GM12878 (cell line): ENCODE measurements at places on chromosomes 12 and 14. TPM values are rescaled to one million over a fixed set of nuclear protein-coding genes. Genes with fewer than 3 reads are reported as not detected.

DNA sequence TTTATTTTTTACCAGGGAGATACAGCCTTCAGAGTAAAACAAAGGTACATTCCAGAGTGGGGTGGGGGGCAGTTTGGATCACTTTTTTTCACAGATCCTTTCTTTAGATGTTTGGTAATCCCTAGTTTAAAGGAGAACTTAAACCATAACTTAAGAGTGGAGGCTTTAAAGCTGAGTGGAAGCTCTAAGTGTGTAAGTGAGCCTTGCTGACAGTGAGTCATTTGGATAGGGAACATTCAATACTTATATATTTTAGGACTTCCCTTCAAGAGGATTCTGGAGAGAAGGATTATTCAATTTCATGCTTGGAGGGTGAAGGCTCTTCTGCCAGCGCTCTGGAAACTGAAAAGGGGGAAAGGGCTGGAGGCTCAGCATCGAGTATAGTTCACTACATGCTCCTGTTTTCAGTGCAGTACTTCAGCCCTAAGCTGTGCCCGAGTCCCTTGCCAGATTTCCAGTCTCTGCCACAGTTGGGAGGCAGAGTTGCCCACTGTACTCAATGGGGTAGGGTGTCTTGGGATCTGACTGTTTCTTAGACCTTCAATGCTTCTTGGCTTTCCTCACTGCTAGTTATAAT is 8.4 kb downstream of the PRKAG1 start:
- DNase-seq = no peak
- no peaks in the 10 kb centered on the region for H3K4me1 ChIP-seq
- H3K27me3 ChIP-seq = no peaks in the 10 kb centered on the region

DNA sequence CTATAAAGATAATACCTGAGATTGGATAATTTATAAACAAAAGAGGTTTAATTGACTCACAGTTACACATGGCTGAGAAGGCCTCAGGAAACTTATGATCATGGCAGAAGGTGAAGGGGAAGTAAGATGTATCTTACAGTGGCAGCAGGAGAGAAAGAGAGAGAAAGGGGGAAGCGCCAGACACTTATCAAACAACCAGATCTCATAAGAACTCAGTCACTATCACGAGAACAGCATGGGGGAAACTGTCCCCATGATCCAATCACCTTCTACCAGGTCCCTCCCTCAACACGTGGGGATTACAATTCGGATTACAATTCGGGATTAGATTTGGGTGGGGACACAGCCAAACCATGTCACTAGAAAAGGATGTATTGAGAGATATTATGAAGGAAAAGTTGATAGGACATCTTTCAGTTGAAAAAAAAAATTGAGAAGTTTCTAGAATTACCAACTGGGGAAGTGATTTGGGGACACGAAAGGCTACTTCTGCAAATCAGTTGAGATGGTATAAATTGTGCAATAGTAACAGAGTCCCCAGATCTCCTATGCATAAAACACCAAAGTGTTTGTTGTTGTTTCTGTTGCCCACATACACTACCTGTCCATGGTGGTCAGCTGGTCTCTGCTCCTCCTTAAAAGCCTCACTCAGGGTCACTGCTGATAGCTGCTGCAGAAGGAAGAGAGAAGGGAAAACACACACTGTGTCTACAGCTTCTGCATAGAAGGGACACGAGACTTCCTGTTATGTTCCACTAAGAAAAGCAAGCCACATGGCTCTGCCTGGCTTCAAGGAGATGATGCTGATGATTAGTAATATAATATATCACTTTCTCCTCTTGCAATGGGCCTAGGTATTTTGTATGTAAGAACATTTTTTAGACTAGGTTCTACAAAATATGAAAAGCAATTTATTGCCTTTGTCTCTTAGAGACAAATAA is 465.5 kb downstream of the PDZRN4 start:
- H3K36me3 ChIP-seq = no peaks in the 10 kb centered on the region
- no peak overlapping the region for H3K27ac ChIP-seq
- DNase-seq = no peak
- no peaks in the 10 kb centered on the region for H3K27me3 ChIP-seq

DNA sequence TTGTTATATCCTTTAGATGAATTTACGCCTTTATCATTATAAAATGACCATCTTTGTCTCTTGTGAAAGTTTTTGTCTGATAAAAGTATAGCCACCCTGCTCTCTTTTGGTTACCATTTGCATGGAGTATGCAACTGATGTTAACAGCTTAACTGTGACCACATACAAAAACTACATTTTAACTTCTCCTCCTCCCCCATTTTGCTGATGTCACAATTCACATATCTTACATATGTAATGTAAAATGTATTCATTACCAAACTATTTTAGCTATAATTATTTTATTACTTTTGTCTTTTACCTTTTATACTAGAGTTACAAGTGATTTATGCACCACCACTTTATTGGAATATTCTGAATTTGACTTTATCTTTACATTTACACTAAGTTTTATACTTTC is 184.5 kb upstream of the NPAS3 start:
- no peak overlapping the region for H3K4me3 ChIP-seq
- no peak for DNase-seq
- no peaks in the 10 kb centered on the region for H3K27me3 ChIP-seq
- no peaks in the 10 kb centered on the region for H3K4me1 ChIP-seq
- H3K27ac ChIP-seq = no peak overlapping the region

- no peak for DNase-seq
- peaks cover 3% of the 10 kb centered on the region; the same call in 1 of the 2 replicates for H3K4me1 ChIP-seq
Observed at GRCh38 chr12:47306130-47306529, 226.4 kb upstream of the AMIGO2 start.

Gene VCPKMT
- polyA plus RNA-seq = 16.8 and 18.4 TPM in 2 replicates

Gene DHRS2
- polyA plus RNA-seq = 1.8 and 2.2 TPM in 2 replicates

Gene HDAC7
- polyA plus RNA-seq = 5.7 and 6.2 TPM in 2 replicates

GRCh38 chr12:4009979-4010704 is 136.9 kb upstream of the PARP11 start:
- H3K27ac ChIP-seq = no peak overlapping the region
- DNase-seq = no peak
- no peaks in the 10 kb centered on the region for H3K36me3 ChIP-seq
- H3K27me3 ChIP-seq = no peaks in the 10 kb centered on the region; the same call in 1 of the 2 replicates
- H3K4me3 ChIP-seq = no peak overlapping the region
- H3K4me1 ChIP-seq = no peaks in the 10 kb centered on the region

- no peaks in the 10 kb centered on the region for H3K27me3 ChIP-seq
- H3K36me3 ChIP-seq = no peaks in the 10 kb centered on the region
- H3K27ac ChIP-seq = no peak overlapping the region
- H3K4me1 ChIP-seq = no peaks in the 10 kb centered on the region; the same call in 1 of the 2 replicates
Observed at GRCh38 chr12:80791863-80792262, 75.2 kb downstream of the MYF5 start.

Gene RAD51AP1
- polyA plus RNA-seq = 53.0 and 62.0 TPM in 2 replicates

DNA sequence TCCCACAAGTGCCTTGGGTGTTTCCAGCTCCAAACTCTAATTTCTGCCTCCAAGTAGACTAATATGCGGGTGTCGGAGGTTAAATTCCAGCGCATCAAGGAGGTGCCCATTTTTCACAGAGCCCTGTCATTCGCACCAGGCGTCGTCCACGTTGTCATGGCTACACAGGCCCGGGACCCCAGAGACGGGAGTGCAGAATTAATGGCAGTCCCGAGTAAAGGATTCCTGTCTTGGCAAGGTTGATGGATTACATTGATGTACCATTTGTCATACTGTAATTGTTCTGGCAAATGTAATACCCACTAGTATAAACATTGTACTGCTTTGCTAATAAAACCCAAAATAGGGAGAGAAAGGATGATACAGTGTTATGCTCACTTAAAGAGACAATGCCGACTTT is 222.9 kb upstream of the MYL2 start:
- DNase-seq = no peak
- H3K27ac ChIP-seq = no peak overlapping the region
- no peaks in the 10 kb centered on the region; the same call in 1 of the 2 replicates for H3K27me3 ChIP-seq
- no peak overlapping the region for H3K4me3 ChIP-seq
- no peaks in the 10 kb centered on the region for H3K36me3 ChIP-seq

DNA sequence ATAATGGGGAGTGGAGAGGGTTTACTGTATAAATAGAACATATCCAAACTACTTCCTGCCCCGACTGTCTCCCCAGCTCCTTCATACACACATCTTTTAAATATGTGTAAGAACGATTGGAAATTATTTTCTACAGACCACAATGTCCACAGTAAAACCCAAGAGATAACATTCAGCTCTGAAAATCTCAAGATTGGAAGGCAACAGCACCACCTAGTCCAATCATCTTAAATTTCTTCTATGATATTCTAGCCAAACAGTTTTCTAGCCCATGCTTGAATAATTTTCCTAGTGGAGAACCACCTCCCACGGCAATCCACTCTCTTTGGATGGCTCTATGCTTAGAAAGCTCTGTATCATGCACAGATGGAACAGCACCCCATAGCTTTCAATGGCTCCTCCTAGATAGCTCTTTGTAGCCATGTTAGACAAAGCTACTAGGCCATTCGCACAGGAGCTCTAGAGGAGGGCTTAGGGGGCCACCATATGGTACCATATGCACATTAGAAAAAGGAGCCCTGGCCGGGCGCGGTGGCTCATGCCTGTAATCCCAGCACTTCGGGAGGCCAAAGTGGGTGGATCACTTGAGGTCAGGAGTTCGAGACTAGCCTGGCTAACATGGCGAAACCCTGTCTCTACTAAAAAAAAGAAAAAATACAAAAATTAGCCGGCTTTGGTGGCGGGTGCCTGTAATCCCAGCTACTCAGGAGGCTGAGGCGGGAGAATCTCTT is 18.1 kb downstream of the VDR start:
- H3K4me3 ChIP-seq = no peak overlapping the region
- no peaks in the 10 kb centered on the region for H3K36me3 ChIP-seq
- no peaks in the 10 kb centered on the region for H3K27me3 ChIP-seq
- no peak for DNase-seq
- no peak overlapping the region for H3K27ac ChIP-seq

DNA sequence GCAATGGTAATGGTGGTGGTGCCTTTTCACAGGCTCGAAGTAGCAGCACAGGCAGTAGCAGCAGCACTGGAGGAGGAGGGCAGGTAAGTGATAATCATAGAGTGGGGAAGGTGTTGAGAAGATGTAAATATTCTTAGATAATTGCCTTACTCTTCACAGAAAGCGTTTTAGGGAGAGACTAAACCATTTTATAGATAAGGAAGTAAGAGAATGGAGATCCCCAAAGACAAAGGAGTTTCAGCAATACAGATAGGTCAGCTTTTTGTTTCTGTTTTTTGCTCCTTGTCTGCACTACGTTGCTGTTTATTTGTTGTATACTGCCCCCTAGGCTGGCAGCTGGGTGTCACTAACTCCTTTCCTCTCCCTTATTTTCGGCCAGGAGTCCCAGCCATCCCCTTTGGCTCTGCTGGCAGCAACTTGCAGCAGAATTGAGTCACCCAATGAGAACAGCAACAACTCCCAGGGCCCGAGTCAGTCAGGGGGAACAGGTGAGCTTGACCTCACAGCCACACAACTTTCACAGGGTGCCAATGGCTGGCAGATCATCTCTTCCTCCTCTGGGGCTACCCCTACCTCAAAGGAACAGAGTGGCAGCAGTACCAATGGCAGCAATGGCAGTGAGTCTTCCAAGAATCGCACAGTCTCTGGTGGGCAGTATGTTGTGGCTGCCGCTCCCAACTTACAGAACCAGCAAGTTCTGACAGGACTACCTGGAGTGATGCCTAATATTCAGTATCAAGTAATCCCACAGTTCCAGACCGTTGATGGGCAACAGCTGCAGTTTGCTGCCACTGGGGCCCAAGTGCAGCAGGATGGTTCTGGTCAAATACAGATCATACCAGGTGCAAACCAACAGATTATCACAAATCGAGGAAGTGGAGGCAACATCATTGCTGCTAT is 2.0 kb downstream of the SP1 start:
- H3K27ac ChIP-seq = peak overlapping the region; percentile 78
- H3K36me3 ChIP-seq = peaks cover 11% of the 10 kb centered on the region
- H3K27me3 ChIP-seq = no peaks in the 10 kb centered on the region
- H3K4me3 ChIP-seq = peak overlapping the region; percentile 55
- H3K4me1 ChIP-seq = peaks cover 25% of the 10 kb centered on the region

- H3K27ac ChIP-seq = no peak overlapping the region
- no peaks in the 10 kb centered on the region for H3K36me3 ChIP-seq
- no peak overlapping the region for H3K4me3 ChIP-seq
Observed at GRCh38 chr14:86221000-86221399, 691.1 kb downstream of the FLRT2 start.

GRCh38 chr14:94768521-94769390 is 1.2 kb downstream of the GSC start:
- DNase-seq = no peak
- no peaks in the 10 kb centered on the region for H3K4me1 ChIP-seq
- no peak overlapping the region for H3K27ac ChIP-seq

- DNase-seq = no peak
- H3K27me3 ChIP-seq = peaks cover 23% of the 10 kb centered on the region
- no peaks in the 10 kb centered on the region for H3K36me3 ChIP-seq
- no peaks in the 10 kb centered on the region; the same call in 1 of the 2 replicates for H3K4me1 ChIP-seq
Observed at GRCh38 chr12:6821591-6822425, at the start of gene GPR162. TSS of gene GPR162 (plus strand) at chr12:6821821. CDS start at chr12:6823899, 2,078 bp downstream.

- no peaks in the 10 kb centered on the region for H3K27me3 ChIP-seq
- no peaks in the 10 kb centered on the region for H3K4me1 ChIP-seq
- no peaks in the 10 kb centered on the region for H3K36me3 ChIP-seq
- no peak overlapping the region for H3K27ac ChIP-seq
Observed at GRCh38 chr12:49874142-49874897, 29.4 kb downstream of the FAIM2 start.

Gene FSCB
- polyA plus RNA-seq = not detected in 2 replicates

GRCh38 chr14:52279408-52279807 is 11.9 kb downstream of the PTGDR start:
- H3K4me3 ChIP-seq = no peak overlapping the region
- no peaks in the 10 kb centered on the region for H3K36me3 ChIP-seq
- H3K4me1 ChIP-seq = no peaks in the 10 kb centered on the region
- DNase-seq = no peak

- H3K27ac ChIP-seq = no peak overlapping the region
- H3K4me1 ChIP-seq = peaks cover 6% of the 10 kb centered on the region
- H3K4me3 ChIP-seq = no peak overlapping the region
- peak; percentile 35 for DNase-seq
- no peaks in the 10 kb centered on the region for H3K27me3 ChIP-seq
Observed at GRCh38 chr12:12214635-12215131, 52.2 kb downstream of the LRP6 start.

DNA sequence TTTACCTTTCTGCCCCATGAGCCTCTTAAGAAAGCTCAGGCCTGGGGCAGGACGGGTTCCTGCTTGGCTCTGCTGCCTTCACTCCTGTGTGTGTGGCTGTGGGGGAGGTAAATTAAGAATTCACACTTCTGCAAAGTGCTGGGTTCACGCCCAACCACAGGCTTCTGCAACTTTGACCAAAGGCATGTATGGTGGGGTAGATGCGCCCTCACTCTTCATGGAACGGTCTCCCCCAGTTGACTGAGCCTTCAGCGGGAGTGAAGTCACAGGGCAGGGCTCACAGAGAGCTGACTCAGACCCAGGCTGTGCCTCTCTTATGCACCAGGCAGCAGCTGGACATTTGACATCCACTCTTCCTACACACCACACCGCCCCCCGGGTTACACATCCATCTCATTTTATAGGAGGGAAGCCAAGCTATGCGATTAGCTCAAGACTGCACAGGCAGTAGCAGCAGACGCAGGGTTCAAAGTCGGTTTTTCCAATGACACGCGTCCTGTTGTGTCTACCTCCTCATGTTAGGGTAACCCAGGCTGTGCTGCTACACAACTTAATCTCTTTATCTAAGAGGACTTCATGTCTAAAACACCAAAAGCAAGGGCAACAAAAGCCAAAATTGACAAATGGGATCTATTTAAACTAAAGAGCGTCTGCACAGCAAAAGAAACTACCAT is 15.4 kb upstream of the BCL11B start:
- H3K36me3 ChIP-seq = no peaks in the 10 kb centered on the region
- H3K4me1 ChIP-seq = peaks cover 31% of the 10 kb centered on the region
- DNase-seq = peak; percentile 55
- H3K27ac ChIP-seq = peak overlapping the region; percentile 78
- H3K27me3 ChIP-seq = no peaks in the 10 kb centered on the region
